Fibroblast of upper back skin (primary cell): ENCODE measurements at places on chromosomes 12 and 14.
A peak's percentile ranks its signal among the peaks of the same experiment; 100 is the strongest.

DNA sequence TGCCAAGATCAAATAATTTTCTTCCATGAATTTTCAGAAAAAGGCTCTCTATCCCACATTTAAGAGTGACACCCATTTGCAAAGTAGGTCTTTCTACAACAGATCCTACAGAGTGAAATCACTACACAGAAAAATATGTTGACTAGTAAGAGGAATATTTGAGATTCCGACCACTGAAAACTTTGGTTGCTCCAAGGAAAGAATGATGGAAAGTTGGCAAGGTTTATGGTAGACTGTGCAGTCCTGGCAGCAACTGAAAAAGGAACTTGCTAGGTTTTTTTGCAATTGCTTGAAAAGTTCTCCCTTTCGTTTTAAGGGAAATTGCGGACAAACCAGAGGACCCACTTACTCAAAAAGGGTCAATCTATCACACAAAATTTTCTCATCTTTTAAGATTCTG is 83.1 kb upstream of the TSPAN8 start:
- DNase-seq: peak; percentile 41

DNA sequence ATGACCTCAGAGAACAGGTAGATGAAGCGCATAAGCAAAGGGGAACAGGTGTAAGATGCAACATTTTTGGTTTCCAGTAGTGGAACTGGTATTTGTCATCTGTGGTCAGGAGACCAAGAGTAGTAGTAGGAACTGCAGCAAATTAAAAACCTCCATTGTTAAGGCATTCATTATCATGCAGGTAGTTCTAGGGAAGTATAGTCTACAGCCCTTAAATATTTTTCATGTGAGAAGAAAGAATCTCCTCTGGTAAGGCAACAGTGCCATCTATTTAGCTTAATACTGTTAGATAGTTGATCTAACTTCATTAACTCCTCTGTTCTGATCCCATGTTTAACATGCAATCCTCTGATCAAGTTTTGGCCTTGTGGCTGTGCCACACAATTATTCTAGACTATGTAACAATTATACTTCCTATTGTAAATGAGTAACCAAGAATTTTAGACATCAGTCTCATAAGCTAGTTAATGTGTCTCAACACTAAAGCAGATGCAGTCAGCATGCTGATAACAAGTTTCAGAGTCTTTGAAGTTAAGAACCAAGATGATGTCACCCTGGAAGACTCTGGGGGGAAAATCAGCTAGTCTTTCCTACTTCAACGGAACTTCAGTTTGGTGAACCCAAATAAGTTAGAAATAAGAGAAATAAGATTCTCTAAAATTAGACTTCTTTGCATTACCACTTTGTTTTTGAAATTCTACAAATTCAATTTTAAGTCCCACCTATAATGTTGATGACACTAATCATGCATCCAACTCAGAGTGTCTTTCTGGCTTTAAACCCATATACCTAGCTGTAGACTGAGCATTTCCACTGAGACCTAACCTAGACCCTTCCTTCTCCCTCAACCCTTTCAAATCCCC is 70.9 kb downstream of the STXBP6 start:
- no peak for DNase-seq

GRCh38 chr12:51393676-51394545 is 2.7 kb upstream of the GALNT6 start:
- DNase-seq: peak; percentile 89

GRCh38 chr14:101123618-101124510 is 220.3 kb upstream of the RTL1 start:
- DNase-seq: no peak

GRCh38 chr14:87185961-87186560 is 806.9 kb downstream of the GALC start:
- no peak for DNase-seq

GRCh38 chr12:28550757-28551704 is 360.8 kb downstream of the CCDC91 start:
- DNase-seq: peak; percentile 82

- DNase-seq: no peak
Observed at GRCh38 chr14:52272375-52272774, 4.9 kb downstream of the PTGDR start.

GRCh38 chr14:67464377-67464776 is 24.1 kb downstream of the TMEM229B start:
- DNase-seq: no peak

GRCh38 chr14:45426685-45427282 is 173.8 kb upstream of the MIS18BP1 start:
- peak; percentile 33 for DNase-seq

GRCh38 chr14:67263499-67264149 is 22.4 kb downstream of the PALS1 start:
- DNase-seq: peak; percentile 79

GRCh38 chr12:48175613-48176416 is 7.6 kb upstream of the CCDC184 start:
- DNase-seq: no peak

- DNase-seq: peak; percentile 60
Observed at GRCh38 chr12:124636138-124636978, 68.9 kb upstream of the NCOR2 start.

- DNase-seq: no peak
Observed at GRCh38 chr14:69989622-69990021, 110.4 kb downstream of the SMOC1 start.

GRCh38 chr12:1670358-1671268 is 20.3 kb upstream of the ADIPOR2 start:
- DNase-seq: no peak

DNA sequence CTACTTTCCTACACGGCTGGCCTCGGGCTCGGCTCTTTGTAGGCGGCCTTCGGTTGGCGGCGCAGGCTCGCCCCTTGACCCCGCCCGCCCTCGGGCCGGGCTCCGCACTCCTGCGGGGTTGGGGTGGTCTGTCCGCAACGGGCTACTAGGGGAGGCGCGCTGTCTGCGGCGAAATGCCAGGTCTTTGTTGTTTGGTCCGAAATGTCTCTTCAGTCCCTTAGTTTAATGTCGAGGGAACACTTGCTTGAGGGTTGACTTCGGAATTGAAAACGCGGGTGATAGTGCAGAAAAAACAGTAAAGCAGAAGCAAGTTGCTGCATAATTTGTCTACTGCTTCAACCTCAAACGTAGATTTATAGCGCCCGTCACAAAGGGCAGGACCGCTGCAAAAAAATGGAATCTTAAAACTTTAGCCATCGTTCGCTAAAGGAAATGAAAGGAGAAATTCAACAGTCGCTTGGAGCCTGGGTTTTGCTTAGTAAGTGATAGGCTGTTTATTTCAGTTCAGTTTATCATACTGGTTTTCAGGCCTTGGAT is 390 bp downstream of the JKAMP start:
- DNase-seq: no peak

- DNase-seq: no peak
Observed at GRCh38 chr12:50333441-50333840, 50.1 kb upstream of the LIMA1 start.

DNA sequence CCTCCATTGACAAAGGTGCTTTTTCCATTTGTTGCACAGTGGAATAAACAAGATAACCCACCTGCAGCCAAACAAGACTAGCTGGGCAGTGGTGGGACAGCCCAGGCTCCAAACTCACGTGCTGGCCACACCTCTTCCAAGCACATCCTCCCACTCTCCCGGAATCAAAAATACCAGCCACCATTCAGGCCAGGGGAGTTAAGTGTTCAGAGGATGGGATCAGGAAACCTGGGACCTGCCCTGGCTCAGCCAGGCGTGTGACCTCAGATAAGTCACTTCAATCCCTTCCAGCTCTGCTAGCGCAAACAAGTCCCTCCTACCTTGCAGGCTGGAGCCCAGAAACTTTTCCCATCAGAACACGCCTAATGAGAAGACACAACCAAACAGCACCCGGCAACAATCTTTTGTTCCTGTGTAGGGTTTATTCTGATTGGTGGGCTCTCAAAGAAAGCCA is 43.3 kb downstream of the ACTN1 start:
- no peak for DNase-seq

- DNase-seq: no peak
Observed at GRCh38 chr12:132557291-132558015, 52.9 kb downstream of the LRCOL1 start.

- no peak for DNase-seq
Observed at GRCh38 chr12:112370199-112370598, 12.0 kb downstream of the HECTD4 start.

DNA sequence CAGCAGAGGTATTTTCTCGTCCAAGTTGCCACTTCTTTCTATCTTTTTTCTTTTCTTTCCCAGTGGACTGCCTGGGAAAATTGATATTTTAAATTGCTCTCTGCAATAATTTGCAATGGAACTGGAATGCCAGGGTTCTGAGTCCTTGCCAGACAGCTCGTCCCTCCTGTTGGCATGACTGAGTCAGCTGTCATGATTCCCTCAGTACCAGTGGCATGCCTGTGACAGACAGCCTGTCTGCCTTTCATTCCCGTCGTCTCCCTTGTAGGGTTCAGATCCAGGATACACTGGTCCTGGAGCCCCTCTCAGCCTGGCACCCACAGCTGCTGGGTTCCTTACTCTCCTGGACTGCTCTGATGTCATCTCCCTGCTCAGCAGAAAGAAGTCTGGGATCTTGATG is 84.8 kb downstream of the PTPN11 start:
- DNase-seq: no peak

DNA sequence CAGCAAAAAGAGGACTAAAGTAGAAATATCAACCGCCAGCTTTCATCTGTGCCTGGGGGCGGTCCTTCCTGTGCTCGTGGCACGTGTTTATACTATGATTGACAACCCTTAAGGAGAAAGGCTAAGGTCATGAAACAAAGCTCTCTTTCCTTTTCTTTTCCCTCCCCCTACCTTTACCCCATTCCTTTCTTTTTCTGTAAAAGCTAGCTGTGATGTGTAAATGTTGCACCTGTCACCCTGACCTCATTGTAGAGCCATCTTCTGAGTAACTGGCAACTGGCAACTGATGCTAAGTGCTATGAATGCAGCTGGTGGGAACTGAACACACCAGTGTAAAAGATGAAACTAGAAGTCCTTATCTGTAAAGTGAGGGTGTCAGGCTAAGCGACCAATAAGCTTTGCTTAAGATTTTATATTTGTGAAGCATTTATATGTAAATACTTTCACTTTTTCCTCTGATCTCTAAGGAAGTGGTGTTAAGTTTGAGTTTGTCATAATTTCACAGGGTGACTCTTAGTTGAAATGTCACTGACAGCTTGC is 102.8 kb upstream of the BCAT1 start:
- no peak for DNase-seq

DNA sequence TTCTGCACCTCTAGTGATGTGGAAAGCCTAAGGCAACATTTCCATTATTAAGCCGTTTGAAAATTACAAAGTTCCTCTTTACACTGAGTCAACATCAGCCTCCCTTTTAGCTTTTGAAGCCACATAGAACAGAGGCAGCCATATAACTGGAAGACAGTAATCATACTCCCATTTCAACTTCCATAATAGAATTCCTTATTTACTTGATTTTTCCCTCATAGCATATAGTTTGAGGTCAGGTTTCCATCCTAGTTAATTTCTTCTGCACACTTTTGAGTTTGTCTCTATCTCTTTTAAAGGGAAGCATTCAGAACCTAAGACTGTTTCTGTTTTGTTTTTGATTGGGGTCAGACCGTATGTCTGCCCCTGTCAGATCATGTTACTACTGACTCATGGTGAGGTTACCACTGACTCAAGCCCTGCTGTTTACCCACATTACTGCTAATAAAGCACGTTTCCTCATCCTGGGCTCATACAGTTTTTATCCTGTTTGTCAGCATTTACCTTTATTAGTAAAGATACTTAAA is 161.0 kb downstream of the SLC38A4 start:
- peak; percentile 83 for DNase-seq

DNA sequence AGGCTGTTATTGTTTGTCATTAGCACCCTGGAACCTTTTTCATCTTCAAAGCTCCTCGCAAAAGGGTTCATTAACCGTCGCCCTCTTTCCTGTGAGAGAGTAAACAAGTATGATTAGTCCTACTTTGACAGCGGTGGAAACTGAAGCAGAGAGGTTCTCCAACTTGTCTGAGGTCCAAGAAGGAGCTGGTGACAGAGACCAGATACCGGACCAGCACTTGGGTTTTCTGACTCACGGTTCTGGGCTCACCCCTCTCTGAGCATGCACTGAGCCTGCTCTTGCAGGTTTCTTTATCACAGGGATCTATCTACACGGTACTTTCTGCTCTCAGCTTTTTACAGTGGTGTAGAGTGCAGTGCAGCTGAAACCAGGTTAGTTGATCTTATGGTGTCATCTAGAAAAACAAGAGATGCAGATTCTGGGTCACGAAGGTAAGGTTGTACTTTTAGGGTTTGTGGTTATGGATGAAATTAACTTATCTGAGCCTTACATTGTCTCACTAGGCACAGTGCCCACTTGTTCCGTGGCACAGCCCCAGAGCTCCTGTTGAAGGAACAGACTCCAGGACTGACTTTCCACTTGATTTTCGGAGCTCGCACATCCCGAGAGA is 62.1 kb downstream of the PPP2R5C start:
- DNase-seq: no peak

DNA sequence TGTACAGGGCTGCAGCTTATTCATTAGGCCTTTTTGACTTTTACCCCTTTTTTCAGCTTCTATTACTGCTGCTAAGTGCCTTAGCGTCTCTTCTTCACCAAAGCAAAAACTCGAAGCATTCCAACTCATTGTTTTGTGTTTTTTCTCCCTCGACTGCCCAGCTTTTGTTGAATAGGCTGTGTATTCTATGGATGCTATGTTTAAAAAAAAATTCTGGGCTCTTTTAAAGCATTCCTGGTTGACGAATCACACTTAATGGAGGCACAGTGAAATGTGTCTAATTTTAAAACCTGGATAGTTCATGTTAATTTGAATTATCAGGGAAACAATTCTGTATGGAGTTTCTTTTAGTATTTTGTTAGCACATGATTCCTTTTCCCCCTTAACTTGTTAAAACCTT is 29.7 kb downstream of the KTN1 start:
- DNase-seq: peak; percentile 75

DNA sequence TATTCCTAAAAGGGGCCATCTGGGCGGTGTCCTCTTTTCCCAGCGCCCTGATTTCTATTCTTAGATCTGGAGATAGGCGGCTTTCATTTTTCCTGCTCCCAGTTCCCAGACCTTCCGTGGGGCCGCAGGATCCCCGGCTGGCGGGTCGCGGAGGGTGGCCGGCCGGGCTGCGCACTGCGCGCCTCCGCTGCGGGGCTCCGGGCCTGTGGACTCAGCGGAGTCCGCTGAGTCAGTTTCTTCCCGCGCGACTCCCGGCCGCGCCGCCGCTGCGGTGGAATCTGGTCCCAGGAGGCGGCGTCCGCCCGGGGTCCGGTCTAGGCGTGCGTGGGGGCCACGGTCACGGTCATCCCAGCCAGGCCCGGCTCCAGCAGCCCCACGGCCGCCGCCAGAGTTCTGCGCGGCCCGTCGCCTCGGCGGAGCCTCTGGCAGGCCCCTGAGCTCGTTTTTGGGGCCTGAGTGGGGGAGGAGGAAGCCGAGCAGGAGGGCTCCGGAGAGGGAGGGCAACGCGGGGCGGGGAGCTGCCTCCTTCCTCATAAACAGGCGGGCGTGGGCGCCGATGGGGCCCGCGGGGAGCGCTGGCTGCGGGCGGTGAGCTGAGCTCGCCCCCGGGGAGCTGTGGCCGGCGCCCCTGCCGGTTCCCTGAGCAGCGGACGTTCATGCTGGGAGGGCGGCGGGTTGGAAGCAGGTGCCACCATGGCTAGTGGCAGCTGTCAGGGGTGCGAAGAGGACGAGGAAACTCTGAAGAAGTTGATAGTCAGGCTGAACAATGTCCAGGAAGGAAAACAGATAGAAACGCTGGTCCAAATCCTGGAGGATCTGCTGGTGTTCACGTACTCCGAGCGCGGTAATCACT is at the start of gene LRRK2:
TSS of gene LRRK2 (plus strand) at position 559 of the 853 bp plus-strand sequence. CDS start at position 694, 135 bp downstream.
- DNase-seq: peak; percentile 43
